ENCODE measurements at places on chromosomes 3 and 15. TPM values are rescaled to one million over a fixed set of nuclear protein-coding genes. Genes with fewer than 3 reads are reported as not detected.
A peak's percentile ranks its signal among the peaks of the same experiment; 100 is the strongest.

DNA sequence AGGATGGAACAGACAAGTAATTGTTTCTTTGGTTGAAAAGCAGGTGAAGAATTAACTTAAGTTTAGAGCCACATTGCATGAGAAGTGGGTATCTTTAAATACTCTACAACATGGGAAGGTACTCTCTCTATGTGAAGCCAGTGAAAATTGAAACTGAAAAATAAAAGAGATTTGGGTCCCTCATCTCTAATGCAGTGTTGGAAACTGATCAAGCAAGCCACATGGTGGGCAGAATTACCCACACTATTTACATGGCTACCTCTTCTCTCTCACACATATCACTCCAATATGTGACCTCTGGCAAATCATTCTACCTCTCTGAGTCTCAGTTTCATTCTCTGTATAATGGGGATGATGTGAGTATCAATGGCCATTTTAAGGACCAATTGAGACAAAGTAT lies 339.0 kb downstream of the IL5RA start:
- no peak for DNase-seq
- H3K4me1 ChIP-seq: no peaks in the 10 kb centered on the region
- H3K27ac ChIP-seq: no peak overlapping the region
- no peaks in the 10 kb centered on the region for H3K36me3 ChIP-seq
- no peak overlapping the region for H3K4me3 ChIP-seq
- H3K27me3 ChIP-seq: no peaks in the 10 kb centered on the region

DNA sequence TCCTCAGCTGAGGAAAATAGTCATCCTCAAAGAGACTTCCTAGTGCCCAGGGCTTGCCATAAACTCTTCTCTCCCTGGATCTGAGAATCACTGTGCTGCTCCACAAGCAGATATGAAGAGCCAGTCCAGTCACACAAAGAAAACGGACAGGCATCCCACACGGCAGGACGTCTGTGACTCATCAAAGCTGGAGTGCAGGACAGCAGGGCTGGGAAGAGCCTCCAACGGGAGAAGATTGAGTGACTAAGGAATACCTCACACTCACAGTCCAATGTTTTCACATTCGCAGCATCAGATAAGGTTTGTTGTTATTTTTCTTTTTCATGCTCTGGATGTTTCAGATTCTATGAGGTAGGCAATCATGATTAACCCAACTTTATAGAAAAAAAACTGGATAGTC lies 57.8 kb downstream of the NEK10 start:
- no peaks in the 10 kb centered on the region for H3K27me3 ChIP-seq
- peaks cover 7% of the 10 kb centered on the region for H3K4me1 ChIP-seq
- H3K27ac ChIP-seq: peak overlapping the region; percentile 8
- H3K36me3 ChIP-seq: no peaks in the 10 kb centered on the region

- H3K27me3 ChIP-seq: no peaks in the 10 kb centered on the region
- DNase-seq: no peak
- no peaks in the 10 kb centered on the region for H3K4me1 ChIP-seq
- no peak overlapping the region for H3K27ac ChIP-seq
- H3K4me3 ChIP-seq: no peak overlapping the region
Observed at GRCh38 chr3:123143669-123144411, 57.9 kb upstream of the SEC22A start.

GRCh38 chr15:89674526-89674925 lies 4.6 kb downstream of the PLIN1 start:
- H3K27ac ChIP-seq: no peak overlapping the region
- H3K4me3 ChIP-seq: no peak overlapping the region
- H3K27me3 ChIP-seq: no peaks in the 10 kb centered on the region
- DNase-seq: no peak
- no peaks in the 10 kb centered on the region for H3K36me3 ChIP-seq

- peak; percentile 90 for DNase-seq
- H3K4me1 ChIP-seq: peaks cover 30% of the 10 kb centered on the region
- H3K27me3 ChIP-seq: no peaks in the 10 kb centered on the region
- peak overlapping the region; percentile 89 for H3K27ac ChIP-seq
Observed at GRCh38 chr3:16511681-16512434, 1.6 kb downstream of the RFTN1 start.

GRCh38 chr15:62896380-62896866 lies 146.1 kb upstream of the TPM1 start:
- peak overlapping the region; percentile 77 for H3K27ac ChIP-seq
- no peak for DNase-seq
- H3K4me3 ChIP-seq: no peak overlapping the region

- H3K4me3 ChIP-seq: no peak overlapping the region
- no peaks in the 10 kb centered on the region for H3K4me1 ChIP-seq
- DNase-seq: no peak
- no peaks in the 10 kb centered on the region for H3K27me3 ChIP-seq
- peaks cover 3% of the 10 kb centered on the region for H3K36me3 ChIP-seq
Observed at GRCh38 chr15:40420793-40421192, 15.2 kb downstream of the IVD start.

The CLDN18 gene
- polyA plus RNA-seq: not detected

The KLHL40 gene
- not detected for polyA plus RNA-seq

The KCNAB1 gene
- polyA plus RNA-seq: 0.09 TPM

Measured in fibroblast of lung (primary cell).